Stimulated activated CD4-positive, alpha-beta T cell treated with anti-CD3 and anti-CD28 coated beads, Interleukin-15, amount 100 ng/mL, for 1 hour (primary cell): ENCODE measurements at places on chromosomes 11 and 22.

GRCh38 chr22:49628391-49629260 is 199.0 kb downstream of the BRD1 start:
- DNase-seq: no peak

- DNase-seq: no peak
Measured at GRCh38 chr11:76734456-76735420, 48.4 kb upstream of the TSKU start.

DNA sequence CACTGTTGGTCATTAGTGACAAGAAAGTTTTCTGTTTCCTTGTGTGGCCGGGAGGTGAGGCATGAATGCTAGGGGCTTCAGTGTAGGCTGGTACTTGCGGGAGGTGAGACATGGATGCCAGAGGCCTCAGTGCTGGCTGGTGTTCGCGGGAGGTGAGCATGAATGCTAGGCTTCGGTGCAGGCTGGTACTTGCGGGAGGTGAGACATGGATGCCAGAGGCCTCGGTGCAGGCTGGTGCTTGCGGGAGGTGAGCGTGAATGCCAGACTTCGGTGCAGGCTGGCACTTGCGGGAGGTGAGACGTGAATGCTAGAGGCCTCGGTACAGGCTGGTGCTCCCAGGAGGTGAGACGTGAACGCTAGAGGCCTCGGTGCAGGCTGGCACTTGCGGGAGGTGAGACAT is 48.4 kb downstream of the ANO1 start:
- no peak for DNase-seq

GRCh38 chr11:35334385-35335090 is 84.8 kb downstream of the SLC1A2 start:
- DNase-seq: no peak

GRCh38 chr11:5992150-5992549 is 5.4 kb upstream of the OR52L1 start:
- no peak for DNase-seq
